ENCODE measurements at places on chromosomes 1 and 21.

GRCh38 chr1:45971335-45971734, 161.1 kb downstream of the PIK3R3 start:
- no peak for DNase-seq

DNA sequence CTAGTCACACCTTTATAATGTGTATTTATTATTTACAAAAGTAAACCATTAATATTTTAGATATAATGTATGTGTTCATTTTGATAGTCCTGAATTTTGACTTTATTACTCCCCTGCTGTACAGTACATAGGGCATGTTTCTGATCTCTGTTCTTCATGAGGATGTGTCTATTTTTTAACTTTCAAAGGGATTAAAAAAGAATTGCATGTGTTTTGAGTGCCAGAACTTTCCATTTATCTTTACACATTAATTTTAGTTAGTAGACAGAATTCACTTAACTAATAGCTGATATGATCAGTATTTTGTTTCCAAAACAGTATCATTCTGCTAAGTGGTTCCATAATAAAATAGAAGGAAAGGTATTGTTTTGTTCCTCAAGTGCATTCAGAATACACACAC, 3.1 kb downstream of the PBX1 start:
- no peak for DNase-seq

DNA sequence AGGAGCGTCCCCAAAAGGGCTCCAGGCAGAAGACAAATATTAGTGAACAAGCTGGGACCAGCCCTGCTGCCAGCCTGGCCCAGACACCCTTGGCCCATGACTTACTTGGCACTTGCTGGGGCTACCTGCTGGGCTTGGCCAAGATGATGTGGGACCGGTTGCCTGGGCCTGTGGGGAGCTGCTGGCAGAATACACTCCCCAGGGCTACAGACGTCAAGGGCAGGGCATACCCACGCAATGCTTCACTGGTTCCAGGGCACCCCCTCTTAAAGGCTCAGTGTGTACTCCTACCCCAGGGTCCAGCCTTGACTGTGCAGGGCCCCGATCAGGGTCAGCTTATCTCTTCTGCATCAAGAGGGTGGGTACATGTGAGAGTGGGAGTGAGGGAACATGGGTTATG, 106.5 kb upstream of the SLC2A1 start:
- DNase-seq, result no peak

- DNase-seq, result no peak
These were observed 103.7 kb downstream of the CCDC185 start for GRCh38 chr1:223496883-223497282.

- peak; percentile 55 for DNase-seq
These were observed 9.1 kb downstream of the LAMC2 start for GRCh38 chr1:183195142-183195574.

DNA sequence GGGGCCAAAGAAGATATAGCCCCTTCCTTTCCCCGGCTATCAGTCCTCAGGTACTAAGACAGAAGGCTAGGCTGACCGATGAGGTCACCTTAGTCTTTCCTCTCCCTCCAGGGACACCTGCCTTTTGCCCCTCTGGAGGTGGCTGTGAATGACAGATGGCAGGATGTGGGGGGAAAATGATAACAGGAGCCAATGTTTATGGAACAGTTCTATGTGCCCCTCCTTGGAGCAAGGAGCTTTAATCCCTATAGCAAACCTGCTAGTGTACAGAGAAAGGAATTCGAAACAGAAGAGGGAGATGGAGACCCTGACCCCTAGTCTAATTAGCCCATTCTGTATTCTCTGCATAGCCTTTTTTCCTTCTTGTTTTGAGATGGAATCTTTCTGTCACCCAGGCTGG, 28.1 kb downstream of the SERINC2 start:
- DNase-seq, result no peak

DNA sequence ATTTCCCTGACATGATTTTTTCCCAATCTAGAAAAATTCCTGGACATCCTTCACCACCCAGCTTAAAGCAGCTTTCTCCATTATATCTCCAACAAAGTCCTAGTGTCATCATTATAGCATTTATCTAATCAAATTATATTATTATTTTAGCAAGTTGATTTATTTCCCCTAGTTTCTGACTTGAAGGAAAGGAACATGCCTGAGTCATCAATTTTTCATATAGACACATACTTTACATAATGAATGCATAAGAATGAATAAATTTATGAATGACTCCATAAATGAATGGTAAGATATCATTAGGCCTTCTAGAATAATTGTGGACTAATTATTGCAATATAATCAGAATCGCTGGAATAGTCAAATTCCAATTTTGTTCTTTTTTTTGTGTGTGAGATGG, 79.4 kb upstream of the COL11A1 start:
- DNase-seq, result no peak

GRCh38 chr1:206455289-206455665, 15.0 kb upstream of the IKBKE start:
- no peak for DNase-seq

DNA sequence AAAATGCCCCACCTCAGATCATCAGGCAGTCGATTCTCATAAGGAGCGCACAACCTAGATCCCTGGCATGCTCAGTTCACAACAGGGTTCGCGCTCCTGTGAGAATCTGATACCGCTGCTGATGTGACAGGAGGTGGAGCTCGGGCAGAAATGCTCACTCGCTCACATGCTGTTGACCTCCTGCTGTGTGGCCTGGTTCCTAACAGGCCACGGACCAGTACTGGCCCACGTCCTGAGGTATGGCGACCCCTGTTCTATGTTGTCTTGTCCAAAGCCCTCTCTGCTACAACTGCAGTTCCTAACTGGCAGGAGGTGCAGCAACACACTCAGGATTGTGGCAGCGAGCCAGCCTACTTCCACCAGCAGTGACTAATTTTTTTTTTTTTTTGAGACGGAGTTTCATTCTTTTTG, 70.6 kb downstream of the CLSTN1 start:
- DNase-seq, result no peak

GRCh38 chr1:60031146-60031545, 42.4 kb downstream of the C1orf87 start:
- no peak for DNase-seq

- peak; percentile 61 for DNase-seq
These were observed 2.2 kb downstream of the JUN start for GRCh38 chr1:58781541-58782177.

- no peak for DNase-seq
These were observed 71.7 kb downstream of the PRRX1 start for GRCh38 chr1:170735366-170736263.

DNA sequence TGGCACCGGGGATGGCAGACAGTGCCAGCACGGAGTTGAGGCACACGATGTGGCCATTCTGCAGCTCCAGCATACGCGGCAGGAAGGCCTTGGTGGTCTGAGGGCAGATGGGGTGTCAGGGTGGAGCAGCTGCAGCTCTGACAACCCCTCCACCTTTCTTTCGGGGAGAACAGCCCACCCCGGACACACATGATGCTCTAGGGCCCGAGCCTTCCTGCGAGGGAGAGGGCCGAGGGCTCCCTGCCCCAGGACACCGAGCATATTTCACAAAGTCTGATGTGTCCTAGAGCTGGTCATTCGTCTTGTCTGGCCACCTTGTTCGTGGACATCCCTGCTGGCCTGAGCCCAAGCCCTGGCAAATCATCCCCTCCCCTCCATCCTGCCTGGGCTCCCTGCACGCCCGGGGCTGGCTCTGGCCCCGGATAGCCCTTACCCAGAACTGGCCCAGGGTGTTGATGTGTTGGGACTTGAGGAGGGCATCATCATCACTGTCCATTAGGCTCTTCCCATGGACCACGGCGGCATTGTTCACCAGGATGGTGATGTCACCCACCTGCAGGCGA, 39.1 kb downstream of the DHRS3 start:
- no peak for DNase-seq

GRCh38 chr1:90400131-90400530, 317.0 kb downstream of the BARHL2 start:
- peak; percentile 6 for DNase-seq

- DNase-seq, result no peak
These were observed 7.0 kb downstream of the GPR3 start for GRCh38 chr1:27399251-27400025.

DNA sequence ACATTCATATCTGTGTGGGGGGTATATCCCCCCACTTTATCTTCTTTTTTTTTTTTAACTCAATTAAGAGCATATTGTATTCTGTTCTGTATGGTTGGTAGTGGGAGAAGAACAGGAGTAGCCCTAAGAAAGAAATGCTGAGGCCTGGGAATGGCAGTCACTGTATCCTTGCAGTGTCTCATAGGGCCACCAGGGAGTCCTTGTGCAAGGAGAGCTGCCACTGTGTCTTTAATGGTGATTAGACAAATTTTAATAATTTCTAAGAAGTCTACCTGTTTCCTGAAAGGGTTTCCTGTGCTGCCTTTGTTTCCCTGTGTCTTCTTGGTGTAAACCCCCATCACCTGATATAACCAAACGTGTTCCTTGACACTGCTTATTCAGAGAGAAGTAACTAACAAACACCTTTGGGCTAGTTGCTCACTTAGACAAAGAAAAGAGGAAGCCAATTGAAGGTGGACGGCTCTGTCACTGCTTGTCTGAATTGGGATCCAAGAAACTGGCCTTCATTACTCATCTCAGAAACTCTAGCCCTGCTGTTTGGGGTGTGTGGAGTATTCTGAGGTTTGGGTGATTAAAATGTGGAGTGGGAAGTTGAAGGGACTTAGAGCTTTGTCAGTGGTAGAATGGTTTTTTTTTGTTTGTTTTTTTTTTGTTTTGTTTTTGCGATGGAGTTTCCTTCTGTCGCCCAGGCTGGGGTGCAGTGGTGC, 15.2 kb downstream of the GIPC2 start:
- no peak for DNase-seq

DNA sequence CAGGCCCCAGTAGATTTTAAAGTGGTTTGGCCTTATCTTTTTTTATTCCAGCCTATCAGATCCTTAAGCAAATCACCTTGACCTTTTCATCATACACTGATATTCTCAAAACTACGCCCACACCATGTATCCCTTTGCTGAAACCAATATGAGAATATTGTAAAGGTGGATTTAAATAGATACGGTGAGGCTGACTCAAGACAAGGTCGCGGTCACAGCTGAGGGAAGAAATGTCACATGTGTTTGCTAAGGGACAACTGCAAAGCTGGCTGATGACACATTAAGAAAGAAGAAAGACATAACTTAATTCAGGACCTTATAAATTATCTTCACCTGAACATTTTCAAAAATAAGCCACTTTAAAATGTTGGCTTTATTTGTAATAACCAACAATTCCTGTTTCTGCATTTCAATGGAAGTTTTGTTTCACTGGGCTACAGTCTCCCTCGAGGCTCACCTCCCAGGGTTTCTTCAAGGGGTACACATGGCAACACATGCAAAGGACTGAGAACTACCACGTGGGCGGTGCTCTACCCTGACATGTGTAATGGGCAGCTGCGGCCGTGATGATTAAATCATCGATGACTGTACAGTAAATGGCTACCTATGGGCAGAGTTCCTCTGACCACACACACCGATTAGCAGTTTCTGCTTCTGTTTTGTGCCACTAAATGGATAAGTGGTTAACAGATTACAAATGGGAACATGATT, 189.5 kb downstream of the SIPA1L2 start:
- DNase-seq, result no peak

GRCh38 chr1:206102292-206102936, 14.8 kb downstream of the AVPR1B start:
- DNase-seq, result no peak

GRCh38 chr1:228933753-228934152, 198.5 kb downstream of the RHOU start:
- DNase-seq, result no peak

DNA sequence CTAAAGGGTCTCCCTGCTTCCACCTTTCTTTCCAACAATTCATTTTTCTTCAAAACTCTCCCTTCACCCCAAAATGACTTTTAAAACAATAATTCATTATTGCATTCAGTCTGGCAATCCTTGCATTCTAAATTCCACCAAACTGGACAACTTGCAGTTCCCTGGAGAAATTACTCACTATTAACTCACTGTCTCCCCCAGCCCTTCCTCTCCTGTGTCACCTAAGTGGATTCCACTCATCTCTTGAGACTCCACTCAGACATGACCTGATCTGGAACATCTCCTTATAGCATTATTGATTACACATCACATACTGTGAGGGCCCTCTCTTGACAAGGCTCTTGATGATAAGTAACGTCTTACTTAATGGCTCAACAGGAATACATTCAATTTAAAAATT, 257.1 kb downstream of the BRINP2 start:
- DNase-seq, result no peak

- no peak for DNase-seq
These were observed 34.5 kb downstream of the UCK2 start for GRCh38 chr1:165861911-165862310.

- no peak for DNase-seq
These were observed 106.6 kb upstream of the SPAG17 start for GRCh38 chr1:118291661-118292060.

GRCh38 chr1:53992085-53992874, 25.7 kb downstream of the LDLRAD1 start:
- peak; percentile 12 for DNase-seq

DNA sequence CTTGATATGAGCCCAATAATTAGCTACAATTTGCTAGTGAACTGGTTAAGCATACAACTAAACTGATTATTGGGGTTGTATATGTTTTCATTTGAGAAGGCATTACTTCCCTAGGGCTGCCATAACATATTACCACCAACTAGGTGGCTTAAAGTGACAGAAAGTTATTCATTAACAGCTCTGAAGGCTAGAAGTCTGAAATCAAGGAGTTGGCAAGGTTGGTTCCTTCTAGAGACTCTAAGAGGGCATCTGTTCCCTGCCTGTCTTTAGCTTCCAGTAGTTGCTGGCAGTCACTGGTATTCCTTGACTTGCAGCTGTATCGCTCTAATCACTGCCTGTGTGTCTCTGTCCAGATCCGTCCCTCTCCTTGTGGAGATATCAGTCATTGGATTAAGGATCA, 86.3 kb downstream of the LHX9 start:
- no peak for DNase-seq
